ENCODE measurements at places on chromosomes 3 and 15.

DNA sequence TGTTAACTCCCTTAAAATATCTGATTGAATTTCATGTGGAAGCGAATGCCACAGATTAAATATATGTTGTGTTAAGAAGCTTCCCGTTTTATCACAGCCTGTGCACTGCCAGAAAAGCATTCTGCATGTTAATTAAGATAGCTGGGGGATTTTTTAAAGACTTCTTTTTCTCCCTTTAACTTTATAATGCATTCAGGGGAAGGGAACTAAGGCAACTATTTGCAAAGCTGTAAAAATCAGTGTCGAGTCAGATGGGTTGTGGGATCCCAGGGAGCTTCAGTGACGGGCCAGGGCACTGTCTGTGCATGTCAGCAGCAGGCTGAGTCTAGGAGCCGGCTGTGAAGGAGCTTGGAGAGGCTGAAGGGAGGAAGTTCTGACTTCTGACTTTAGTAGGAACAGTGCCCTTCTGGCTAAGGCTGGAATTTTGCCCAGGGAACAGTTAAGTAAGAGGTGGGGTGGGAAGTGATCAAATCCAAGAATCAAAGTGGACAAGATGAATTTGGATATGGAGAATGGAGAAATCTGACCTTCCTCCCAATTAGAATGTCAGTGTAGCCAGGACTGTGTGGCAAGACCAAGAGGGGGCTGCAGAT lies 77.7 kb downstream of the ABHD5 start:
- peaks cover 32% of the 10 kb centered on the region for H3K4me1 ChIP-seq
- H3K27me3 ChIP-seq: no peaks in the 10 kb centered on the region
- peak overlapping the region; percentile 76 for H3K27ac ChIP-seq

- H3K27ac ChIP-seq: no peak overlapping the region
- H3K36me3 ChIP-seq: no peaks in the 10 kb centered on the region
- H3K4me3 ChIP-seq: no peak overlapping the region
- no peak for DNase-seq
- H3K4me1 ChIP-seq: no peaks in the 10 kb centered on the region
- peaks cover 20% of the 10 kb centered on the region for H3K27me3 ChIP-seq
Observed at GRCh38 chr3:185406121-185406620, 43.2 kb downstream of the MAP3K13 start.

DNA sequence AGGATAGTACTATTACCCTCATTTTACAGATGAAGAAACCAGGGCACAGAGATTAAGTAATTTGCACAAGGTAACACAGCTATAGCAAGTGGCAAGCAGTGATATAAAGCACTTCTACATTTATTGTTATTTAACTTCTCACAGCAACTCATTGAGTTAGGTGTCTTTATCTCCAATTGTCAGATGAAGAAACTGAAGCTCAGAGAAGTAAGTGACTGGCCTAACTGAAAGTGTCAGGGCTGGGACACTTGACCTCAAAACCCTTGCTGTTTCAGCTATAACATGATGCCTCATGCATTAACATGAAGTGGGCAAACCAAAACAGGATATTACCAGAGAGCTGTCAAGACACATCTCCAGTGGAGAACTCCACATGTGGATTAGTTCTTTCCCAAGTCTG lies 65.8 kb upstream of the LEKR1 start:
- H3K4me1 ChIP-seq: no peaks in the 10 kb centered on the region
- no peaks in the 10 kb centered on the region for H3K36me3 ChIP-seq
- H3K4me3 ChIP-seq: no peak overlapping the region

DNA sequence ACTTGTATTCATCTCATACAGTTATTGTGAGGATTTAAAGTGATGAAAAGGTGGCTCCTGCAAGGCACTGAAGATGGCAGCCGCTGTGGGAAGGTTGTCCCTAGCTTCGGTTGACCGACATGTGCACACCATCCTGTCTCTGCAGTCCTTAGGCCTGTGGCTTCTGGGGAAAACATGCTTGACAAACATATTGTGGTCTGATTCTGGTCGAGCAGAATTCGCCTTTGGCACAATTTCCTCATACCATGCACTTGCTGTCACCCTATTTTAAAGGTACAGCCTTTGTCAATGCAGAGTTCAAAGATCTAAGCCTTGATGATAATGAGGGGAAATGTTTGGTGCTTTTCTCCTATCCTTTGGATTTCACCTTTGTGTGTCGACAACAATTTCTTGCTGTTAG lies 50.9 kb downstream of the PRICKLE2 start:
- DNase-seq: no peak
- H3K36me3 ChIP-seq: no peaks in the 10 kb centered on the region
- peaks cover 12% of the 10 kb centered on the region for H3K27me3 ChIP-seq
- H3K4me1 ChIP-seq: no peaks in the 10 kb centered on the region
- H3K4me3 ChIP-seq: no peak overlapping the region
- H3K27ac ChIP-seq: no peak overlapping the region

DNA sequence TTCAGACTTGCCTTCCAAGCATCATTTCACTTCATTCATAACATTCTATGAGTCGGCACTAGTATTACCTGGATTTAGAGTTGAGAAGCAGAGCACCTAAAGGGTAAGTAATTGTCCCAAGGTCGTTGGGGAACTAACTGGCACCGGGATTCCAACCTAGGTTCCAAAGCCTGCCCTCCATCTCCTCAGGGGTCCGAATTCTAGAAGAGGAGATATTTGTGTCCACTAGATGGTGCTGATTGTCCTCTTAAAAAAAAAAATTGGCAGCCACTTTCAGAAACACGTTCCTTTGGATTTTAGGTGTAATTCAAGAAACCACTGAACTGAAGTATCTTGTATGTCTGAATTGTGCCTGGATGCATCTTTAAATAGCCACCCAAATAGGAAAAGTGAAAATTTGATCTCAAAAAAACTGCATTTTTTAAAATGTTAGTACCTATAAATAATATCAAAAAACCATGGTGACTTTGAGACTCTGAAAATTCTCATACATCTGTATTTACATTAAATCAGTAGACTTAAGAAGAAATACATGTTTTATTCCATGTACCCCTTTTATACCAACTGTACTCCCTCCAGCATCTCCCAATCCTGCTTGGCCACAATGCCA lies 3.9 kb upstream of the FSIP1 start:
- H3K4me1 ChIP-seq: peaks cover 31% of the 10 kb centered on the region
- no peaks in the 10 kb centered on the region for H3K27me3 ChIP-seq
- H3K36me3 ChIP-seq: peaks cover 3% of the 10 kb centered on the region
- no peak for DNase-seq

GRCh38 chr15:68725736-68726135 lies 95.0 kb downstream of the ANP32A start:
- H3K4me3 ChIP-seq: no peak overlapping the region
- no peak overlapping the region for H3K27ac ChIP-seq
- no peak for DNase-seq
- H3K27me3 ChIP-seq: peaks cover 4% of the 10 kb centered on the region
- H3K36me3 ChIP-seq: no peaks in the 10 kb centered on the region

- H3K4me3 ChIP-seq: no peak overlapping the region
- H3K27me3 ChIP-seq: no peaks in the 10 kb centered on the region
- peaks cover 24% of the 10 kb centered on the region for H3K4me1 ChIP-seq
- H3K27ac ChIP-seq: peak overlapping the region; percentile 61
Observed at GRCh38 chr15:67054676-67055075, 10.7 kb upstream of the SMAD3 start.

GRCh38 chr3:137075020-137075419 lies 117.2 kb downstream of the IL20RB start:
- peaks cover 3% of the 10 kb centered on the region for H3K36me3 ChIP-seq
- H3K4me1 ChIP-seq: no peaks in the 10 kb centered on the region
- peaks cover 42% of the 10 kb centered on the region for H3K27me3 ChIP-seq
- no peak overlapping the region for H3K4me3 ChIP-seq
- no peak overlapping the region for H3K27ac ChIP-seq

DNA sequence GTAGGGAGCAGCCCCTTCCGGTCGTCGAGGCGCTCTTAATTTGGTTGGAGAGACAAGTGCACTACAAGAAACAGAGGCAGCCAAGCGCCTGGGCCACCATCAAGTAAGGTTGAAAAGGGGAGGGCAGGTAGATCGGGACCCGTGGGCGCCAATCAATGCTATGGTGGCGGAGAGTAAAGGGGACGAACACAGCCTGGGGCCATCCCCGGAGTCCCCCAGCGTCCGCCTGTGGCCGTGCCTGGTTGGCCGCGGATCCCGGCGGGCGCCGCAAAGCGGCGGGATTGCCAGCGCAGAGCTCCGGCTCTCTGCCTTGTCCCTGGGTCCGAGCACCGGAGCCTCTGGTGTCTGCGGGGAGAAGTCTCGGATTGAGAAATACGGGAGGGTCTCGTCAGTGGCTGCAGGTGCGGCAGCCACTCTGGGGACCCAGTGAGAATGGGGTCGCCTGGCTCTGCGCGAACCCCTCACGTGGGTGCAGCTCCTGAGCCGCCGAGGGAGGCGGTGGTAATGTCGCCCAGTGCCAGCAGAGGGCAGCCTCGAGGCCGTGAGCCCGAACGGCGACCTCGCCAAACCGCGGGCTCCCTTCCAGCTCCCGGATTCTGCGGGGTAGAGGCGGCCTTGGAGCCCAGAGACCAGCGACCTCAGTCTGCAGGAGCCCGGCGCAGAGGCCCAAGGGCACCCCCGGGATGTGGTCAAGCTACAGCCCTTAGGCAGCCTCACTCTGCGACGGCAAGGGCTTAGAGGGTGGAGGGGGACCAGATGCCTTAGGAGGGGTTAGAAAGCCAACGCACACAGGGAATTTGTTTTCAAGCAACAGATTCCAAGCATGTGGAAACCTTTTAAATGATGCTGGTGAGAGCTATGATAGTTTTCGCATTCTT lies 10.8 kb downstream of the FOXL2 start:
- H3K36me3 ChIP-seq: no peaks in the 10 kb centered on the region
- H3K27me3 ChIP-seq: peaks cover 71% of the 10 kb centered on the region
- peaks cover 34% of the 10 kb centered on the region for H3K4me1 ChIP-seq
- peak overlapping the region; percentile 83 for H3K4me3 ChIP-seq

- H3K36me3 ChIP-seq: peaks cover 2% of the 10 kb centered on the region
- H3K4me3 ChIP-seq: no peak overlapping the region
- no peak for DNase-seq
Observed at GRCh38 chr15:101407439-101407838, 82.1 kb downstream of the PCSK6 start.

GRCh38 chr3:38108649-38109579 lies 28.0 kb downstream of the ACAA1 start:
- no peak for DNase-seq
- H3K36me3 ChIP-seq: peaks cover 8% of the 10 kb centered on the region
- H3K27ac ChIP-seq: no peak overlapping the region
- H3K4me1 ChIP-seq: no peaks in the 10 kb centered on the region
- no peaks in the 10 kb centered on the region for H3K27me3 ChIP-seq

DNA sequence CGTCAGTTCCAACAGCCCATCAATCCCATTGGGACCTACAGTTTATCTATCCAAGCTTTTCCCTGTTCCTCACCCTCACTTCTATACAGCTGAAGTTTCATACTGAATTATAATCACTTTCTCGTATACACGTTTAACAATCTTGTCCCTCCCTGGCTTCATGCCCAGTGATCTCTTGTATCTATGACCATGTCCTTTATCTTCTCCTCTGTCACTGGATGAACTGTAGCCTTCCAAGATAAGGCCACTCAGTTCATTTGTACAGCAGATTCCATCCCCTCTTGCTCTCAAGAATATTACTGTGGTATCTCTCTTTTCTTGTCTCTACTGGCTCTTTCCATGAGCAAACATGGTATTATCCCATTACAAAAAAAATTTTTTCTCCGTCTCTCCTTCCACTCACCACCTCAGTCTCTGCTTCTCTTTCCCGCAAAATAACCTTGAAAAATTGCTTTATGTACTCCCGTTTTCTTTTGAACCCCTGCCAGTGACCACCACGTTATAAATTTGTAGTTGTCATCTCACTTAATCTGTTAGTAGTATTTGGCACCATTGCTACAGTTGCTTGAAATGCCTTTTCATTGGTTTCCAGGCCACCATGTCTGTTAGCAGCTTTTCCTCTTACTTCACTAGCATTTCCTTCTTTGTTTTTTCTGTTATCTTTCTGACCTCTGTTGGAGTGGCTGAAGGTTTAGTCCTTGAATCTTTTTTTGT lies 9.4 kb downstream of the CTNNB1 start:
- no peak for DNase-seq
- peaks cover 73% of the 10 kb centered on the region for H3K4me1 ChIP-seq
- no peaks in the 10 kb centered on the region for H3K36me3 ChIP-seq
- no peaks in the 10 kb centered on the region for H3K27me3 ChIP-seq
- H3K4me3 ChIP-seq: peak overlapping the region; percentile 1
- no peak overlapping the region for H3K27ac ChIP-seq
